Natural killer cell treated with Interleukin-12 subunit alpha and Interleukin-12 subunit beta and Interleukin-15 and Interleukin-18, amount 100 ng/mL, for 72 hours (primary cell): ENCODE measurements at places on chromosomes 13 and 19.

DNA sequence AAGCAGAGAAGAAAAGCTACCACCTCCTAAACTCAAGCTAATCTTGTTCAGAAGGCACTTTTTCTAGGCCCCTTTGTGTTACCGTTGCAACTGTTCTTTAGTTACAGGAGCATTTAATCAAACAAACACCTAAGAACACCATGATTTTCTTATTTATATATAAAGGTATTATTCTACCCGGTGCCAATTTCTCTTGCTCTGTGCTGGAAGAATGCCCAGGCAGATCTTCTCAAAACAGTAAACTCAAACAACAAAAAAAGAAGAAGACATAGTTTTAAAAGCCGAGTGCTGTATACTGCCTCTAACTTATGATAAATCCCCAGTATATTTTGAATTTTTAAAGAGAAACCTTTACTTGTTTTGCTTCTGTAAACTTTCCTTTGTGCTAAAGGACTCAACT is 20.4 kb downstream of the SLC7A1 start:
- DNase-seq, result no peak

DNA sequence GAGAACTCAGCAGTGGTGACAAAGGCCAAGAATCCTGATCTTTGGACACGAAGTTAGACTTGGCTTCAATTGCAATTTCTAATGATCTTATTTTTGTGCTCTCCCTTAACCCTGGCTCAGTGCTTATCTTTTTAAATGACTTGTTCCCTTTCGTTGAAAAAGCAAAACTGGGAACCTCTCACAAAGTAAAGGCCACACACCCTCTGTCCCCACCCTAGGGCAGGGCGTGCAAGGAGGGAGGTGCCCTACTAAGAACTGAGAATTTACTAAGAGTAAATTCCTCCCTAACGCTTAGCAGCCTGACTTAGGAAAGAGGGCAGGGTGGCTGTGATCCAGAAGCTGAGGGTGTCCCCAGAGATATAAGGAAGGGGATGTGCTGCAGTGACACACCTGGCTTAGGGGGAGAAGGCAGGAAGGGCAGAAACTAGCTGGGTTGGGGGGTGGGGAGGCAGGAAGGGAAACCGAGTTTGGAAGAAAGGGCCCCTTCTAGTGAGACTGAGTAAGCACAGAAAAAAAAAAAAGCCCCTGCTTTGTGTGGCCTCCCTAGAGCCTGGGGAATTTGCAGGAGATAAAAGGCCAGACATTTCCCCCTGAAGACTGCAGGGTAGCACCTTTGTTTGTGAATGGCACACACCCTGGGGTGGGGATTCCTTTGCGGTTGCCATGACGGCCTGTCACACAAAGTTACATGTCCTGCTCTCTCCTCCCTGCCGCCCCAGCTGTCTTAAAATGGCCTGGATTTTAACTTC is 435.1 kb downstream of the EFNB2 start:
- no peak for DNase-seq

DNA sequence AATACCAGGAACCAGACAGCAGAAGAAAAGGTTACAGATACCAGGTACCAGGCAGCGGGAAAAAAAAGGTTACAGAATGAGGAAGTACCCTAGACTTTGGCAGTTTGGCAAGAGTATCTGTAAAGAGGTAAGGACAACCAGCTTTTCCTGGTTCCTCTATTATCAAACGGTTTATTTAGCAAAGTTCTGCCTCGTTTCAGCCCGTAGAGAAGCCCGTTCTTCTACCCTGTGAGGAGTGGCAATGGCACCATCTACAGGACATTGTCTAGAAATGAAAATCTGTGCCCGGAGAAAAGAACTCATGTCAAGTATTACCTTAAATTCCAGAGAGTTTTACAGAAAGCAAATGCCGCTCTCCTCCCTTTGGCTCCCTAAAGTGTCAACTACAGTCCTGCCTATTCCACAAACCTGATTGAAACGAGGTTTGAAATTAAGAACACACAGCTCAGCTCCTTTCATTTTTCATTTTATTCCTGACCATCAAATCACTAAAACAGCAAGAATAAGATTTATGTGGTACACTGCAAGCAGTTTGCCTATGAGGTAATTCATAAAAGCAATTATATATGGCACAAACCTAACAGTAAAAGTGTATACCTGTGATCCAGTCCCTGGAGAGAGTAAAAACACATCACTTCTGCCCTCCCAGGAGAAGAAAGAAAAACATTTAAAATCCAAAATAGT is 226.3 kb downstream of the SLC7A1 start:
- no peak for DNase-seq

DNA sequence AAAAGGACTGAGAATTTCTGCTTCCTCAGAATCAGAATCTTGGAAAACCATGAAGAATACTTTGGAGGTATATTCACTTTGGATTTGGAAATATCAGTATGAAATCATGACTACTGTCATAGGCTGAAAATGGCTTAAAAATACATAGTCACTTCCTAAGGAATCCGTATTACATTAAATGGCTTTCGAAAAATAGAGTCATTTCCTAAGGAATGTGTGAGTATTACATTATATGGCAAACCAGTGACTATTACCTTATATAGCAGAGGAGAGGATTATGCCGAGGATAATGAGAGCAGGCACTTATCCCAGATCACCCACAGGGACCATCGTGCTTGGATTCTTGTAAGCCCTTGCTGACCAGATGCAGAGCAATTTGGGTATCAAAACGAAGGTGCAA is 1471.8 kb downstream of the EFNB2 start:
- no peak for DNase-seq

DNA sequence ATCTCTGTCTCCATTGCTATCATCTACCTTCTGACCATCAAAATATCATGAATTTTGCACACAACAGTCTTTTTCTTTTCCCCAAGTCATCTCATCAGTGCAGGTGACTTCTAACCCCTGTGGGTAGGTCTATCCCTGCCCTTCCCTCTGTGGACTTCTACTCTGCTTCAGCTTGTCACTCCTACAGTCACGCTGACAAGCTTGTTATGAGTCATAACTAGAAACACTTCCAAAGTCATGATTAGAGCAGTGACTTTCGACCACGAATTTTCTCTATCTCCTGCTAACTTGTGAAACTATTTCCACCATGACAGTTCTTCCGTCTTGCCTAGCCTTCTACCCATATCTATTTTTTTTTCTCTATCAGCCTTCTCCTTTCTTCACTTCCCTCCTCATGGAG is 343.7 kb upstream of the ARGLU1 start:
- no peak for DNase-seq

GRCh38 chr13:31038834-31039552 is 106.5 kb downstream of the TEX26 start:
- no peak for DNase-seq

DNA sequence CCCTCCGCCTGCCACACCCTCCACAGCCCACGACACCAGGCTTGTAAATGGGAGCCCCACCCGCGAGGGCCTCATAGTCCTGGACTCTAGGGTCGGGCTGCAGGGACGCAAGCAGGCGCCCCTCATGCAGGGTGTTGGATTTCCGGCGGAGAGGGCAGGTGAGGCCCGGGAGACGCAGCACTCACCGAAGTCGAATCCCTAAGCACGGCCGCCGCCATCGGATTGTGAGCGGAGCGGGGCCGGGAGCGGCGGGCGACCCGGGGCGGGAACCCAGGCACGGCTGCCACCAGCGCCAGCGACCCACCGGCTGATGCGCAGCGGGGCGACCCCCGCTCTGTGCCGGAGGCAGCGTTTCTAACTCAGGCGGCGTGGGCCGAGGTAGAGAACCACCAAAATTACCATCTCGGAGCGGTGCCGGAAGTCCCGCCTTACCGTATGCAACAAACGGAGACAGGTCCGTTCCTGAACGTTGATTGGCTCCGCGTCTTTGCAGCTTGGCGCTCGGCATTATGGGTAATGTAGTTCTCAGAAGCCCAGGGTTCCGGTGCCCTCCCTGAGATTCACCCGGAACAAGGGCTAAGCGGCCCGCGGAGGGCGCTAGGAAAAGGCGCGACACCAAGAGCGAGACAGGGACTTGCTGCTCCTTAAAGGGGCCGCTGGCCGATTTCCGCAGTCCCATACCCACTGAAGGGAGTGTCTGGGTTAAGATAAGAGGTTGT is at the start of gene ZNF416:
Gene ZNF416, minus strand, starts transcription at position 425 of the 719 bp plus-strand sequence. Its CDS starts 207 bp downstream, at position 218.
- peak; percentile 96 for DNase-seq

DNA sequence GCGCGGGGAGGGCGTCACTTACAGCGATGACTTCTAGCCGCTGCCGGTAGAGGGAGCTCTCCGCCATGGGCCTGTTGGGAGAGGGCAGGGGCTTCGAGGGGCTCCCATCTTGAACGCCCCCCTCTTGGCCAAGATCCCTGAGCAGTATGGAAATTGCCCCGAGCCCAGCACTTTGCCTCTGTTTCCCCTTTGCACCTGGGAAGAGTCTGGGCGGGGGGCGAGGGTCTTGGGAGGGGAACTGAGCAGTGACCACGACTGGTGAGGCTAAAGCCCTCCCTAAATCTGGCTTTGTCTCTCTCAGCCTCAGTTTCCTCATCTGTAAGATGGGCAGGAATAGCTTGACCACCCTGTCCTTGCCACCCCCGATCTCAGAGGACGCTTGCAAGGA is 2.8 kb downstream of the PALM3 start:
- DNase-seq, result peak; percentile 61

- DNase-seq, result no peak
Measured at GRCh38 chr19:1796395-1797142, 15.5 kb downstream of the ATP8B3 start.
